GM12864 (cell line): ENCODE measurements at places on chromosomes 16 and 17.

DNA sequence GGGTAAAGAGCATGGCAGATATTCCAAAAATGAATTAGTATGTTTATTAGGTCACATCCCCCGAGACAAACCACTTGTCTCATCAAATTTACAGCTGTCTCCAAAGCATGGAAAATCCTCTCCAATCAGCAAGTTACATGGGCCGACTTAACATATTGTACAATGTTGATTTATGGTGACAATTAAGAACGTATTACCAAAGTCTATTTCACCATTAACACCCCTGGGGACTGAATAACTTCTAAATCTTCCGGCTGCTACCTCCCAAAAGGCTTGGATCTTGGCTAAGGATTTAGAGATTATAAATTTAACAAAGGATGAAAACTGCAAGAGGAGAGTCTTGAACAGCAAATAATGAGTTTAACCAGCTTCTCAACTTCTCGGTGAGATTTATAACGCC lies 311.9 kb downstream of the NPIPA8 start:
- DNase-seq, result no peak

DNA sequence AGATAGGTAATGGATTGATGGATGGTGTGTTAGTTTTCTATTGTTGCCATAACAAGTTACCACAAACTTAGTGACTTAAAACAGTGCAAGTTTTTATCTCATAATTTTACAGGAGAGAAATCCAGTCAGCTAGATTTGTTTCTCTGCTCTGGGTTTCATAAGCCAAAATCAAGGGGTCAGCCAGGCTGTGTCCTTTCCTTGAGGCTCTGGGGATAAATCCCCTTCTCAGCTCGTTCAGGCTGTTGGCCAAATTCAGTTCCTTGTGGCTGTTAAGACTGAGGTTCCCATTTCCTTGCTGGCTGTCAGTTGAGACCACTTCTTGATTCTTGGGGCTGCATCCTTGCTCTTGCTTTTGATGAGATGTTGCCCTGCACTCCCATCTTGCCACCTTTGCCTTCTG lies 204.9 kb upstream of the CDH13 start:
- no peak for DNase-seq

DNA sequence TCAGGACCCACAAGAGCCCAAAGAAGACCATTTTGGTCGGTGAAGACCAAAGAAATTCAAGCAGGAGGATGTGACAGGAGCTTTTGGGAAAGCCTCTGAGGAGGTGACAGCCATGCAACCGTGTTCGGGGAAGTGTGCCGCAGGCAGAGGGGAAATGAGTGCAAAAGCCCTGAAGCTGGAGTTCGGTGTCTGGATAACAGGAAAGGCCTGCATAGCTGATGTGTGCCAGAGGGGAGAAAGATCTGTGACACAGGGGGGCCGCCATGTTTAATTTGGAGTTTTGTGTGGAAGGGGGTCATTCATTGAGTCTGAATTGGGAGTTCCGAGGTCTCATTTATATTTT lies 870 bp upstream of the ZC3H7A start:
- DNase-seq, result no peak

- DNase-seq, result no peak
These were observed 347.2 kb downstream of the SOX9 start for GRCh38 chr17:72467841-72468653.

- DNase-seq, result no peak
These were observed 55.0 kb downstream of the PDPK1 start for GRCh38 chr16:2592786-2593185.

GRCh38 chr17:47281216-47281615 lies 27.6 kb downstream of the ITGB3 start:
- no peak for DNase-seq

DNA sequence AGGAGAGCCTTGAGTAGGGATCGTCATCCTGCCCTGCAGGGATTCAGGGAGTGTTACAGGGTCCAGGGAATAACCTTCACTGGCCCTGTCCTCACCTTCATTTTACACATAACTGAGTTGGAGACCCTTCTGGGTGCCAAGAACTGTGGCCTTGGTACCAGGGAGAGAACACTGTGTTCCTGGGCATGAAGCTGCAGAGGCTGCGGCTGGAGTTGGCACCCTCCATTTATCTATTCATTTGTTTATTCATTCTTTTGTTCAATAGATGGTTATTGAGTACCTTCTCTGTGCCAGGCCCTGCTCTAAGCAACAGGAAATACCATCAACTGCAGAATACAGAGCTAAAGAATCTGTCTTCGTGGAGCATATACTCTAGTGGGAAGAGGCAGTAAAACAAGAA lies 6.7 kb downstream of the ABCC3 start:
- DNase-seq, result no peak

DNA sequence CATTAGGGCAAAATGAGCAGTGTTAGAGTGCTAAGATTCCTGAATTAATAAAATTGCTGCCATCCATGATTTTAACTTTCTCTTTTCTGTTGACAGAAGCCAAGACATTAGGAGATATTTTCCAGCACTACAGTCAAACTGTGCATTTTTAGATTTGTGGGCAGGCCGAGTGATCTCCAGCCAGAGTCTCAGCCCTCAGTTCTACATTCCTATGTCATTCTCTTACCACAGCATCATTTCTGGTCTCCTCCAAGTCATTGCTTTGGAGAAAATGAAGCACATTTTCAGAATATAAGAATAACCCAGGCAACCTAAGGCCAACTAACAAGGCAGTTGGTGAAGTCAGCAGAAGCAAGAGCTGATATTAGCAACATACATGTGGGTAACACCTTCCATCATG lies 74.6 kb upstream of the NUDT7 start:
- no peak for DNase-seq

- DNase-seq, result no peak
These were observed 8.7 kb downstream of the PPP1R9B start for GRCh38 chr17:50141745-50142110.

GRCh38 chr17:4843321-4844000 lies 10.3 kb downstream of the MINK1 start:
- DNase-seq, result no peak

DNA sequence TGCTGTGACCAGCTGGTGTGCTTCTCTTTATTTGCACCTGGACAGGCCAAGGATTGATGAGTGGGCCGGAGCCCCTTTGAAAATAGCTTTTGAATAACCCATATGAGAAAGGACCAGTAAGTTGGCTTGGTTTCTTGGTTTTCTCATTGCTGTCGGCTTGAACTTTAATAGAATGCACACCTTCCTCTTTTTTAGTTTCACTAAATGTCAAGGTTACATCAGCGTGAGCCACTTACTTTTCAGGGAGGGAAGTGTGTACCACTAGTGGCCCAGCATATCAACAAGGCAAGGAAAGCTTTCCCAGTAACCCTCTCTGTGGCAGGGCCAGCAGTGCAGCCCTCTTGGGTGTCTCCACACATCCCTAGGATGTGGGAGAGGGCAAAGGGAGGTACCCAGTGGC lies 433.3 kb downstream of the CA10 start:
- no peak for DNase-seq

- no peak for DNase-seq
These were observed 10.3 kb downstream of the STARD3 start for GRCh38 chr17:39647256-39647655.

DNA sequence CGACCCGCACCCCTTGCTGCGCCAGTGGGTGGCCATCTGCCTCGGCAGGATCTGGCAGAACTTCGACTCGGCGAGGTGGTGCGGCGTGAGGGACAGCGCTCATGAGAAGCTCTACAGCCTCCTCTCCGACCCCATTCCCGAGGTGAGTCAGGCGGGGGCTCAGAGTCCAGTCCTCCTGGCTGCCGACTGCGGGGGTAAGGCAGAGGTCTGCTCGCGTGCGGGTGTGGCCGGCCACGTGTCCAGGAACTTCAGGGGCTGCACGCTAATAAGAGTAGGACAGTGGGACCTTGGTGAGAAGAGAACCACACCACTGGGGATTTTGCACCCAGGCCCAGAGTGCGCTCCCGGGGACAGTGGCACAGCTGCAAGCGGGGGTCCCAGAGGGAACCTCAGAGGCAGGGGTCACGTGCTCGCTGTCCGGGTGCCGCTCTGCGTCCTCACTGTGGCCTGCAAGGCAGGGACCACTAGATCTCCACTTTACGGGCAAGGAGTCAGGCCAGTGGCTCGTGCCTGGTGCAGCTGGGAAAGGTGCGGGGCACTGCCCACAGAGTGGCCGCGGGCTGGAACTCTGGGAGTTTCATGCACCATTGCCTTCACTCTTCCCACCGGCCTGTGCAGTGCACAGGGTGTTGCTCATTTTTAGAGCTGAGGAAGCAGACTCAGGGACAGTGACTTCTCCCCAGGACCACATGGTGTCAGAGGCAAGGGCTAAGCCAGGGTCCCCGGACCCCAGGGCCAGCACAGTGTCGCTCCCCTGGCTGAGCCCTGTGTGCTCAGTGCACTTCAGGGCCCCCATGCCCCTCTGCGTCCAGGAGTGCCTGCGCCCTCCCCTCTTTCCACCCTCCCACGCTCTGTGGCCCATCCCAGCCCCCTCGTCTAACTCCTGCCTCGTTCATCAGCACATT lies 107.6 kb upstream of the CHMP6 start:
- no peak for DNase-seq

DNA sequence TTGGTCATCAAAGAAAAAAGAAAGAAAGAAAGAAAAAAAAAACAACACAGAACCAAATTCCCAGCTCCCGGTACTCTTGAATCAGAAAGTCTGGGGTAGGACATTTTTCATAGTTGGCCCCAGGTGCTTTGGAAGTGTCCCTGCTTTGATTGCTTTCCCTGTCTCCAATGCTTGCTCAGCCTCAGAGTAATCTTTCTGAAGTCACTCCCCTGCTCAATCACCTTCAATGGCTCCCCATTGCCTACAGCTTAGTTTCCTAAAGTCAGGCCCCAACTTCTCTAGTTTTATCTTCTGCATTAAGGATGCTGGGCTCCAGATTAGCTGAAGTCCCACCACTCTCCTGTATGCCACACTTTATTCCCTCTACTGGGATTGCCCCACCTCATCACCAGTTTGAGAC lies 17.1 kb downstream of the CNGB1 start:
- no peak for DNase-seq

- DNase-seq, result no peak
These were observed 4.0 kb downstream of the SLC25A10 start for GRCh38 chr17:81715872-81716673.

DNA sequence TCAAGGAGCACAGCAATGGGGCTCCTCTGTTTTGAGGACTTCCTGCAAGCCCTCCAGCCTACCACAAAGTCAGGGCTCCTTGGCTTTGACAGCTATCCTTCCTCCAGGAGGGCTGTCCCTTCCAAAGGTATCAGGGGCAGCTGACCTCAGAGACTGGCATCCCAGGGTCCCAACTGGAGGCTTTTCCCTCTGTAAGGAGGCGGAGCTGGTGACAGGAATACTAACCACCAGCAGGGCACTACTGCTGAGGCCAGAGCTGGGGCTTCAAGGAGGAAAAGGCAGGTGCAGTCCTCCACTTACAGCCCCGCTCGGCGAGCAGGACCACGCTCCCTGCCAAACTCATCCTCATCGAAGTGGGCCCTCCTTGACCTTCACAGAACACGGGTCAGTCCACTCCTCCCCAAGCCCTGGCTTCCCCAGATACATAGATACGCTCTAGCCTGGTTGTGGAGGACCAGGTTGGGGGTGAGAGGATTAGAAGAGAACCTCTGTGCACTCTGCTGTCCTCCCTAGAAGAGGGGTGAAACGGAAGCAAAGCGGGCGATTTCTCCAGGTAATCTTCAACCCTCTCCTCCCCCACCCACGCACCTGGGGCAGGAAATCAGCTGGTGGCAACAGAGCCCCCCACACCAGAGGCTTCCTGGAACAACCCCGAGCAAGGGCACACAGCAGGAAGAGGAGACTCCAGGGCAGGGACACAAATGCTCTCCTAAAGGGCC lies 20.5 kb downstream of the ST3GAL2 start:
- no peak for DNase-seq

DNA sequence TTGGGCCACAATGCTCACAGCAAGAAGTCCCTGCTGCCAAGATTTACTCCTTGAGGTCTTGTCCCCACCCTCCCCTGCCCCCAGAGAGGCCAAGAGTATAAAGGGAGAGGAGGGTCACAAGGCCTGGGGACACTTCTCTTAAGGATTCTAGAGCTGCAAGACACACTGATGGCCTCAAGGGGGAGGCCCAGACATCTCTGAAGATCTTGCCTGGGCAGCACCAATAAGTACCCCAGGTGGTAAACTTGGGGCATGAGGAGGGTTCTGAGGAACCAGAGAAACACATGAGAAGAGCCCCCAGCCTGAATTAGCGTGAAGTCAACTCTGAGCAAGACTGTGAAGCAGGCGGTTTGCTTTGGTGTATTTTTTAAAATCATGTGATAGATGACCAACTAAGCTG lies 26.8 kb upstream of the MTMR4 start:
- no peak for DNase-seq

DNA sequence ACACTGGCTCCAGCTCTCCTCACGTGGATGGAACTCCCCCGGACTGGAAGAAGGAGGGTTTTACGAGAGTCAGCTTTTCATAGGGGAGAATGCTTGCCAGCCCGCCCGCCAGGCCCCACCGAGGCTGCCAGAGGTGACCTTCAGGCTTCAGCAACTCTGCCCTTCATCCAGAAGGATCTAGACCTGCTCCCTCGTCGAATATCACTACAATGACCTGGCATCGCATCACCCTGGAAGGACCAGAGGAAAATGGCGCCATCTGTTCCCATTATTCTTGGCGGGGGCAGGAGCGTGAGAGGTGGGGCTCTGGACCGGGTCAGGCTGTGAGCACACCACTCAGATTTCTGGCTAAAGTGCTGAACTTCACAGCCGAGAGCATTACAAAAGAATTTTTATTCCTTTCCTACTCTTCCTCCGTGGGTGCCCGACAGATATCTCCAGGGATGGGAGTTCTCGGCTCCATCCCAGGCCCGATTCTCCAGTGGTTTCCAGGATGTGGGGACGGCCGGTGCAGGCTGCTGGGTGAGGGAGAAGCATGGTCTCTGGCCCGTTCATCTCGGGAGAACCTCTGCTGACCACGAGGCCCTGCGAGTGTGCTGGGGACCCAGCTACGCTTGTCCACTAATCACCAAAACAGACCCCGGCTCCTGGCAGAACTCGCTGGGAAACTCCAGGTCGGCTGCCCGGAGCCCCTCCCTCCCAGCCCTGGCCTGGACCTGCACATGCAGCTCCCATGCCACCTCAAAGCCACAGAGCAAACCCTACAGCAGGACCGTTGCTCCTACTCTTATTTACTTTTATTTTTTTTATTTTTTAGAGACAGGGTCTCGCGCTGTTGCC lies 36.8 kb upstream of the ZNF469 start:
- DNase-seq, result no peak

DNA sequence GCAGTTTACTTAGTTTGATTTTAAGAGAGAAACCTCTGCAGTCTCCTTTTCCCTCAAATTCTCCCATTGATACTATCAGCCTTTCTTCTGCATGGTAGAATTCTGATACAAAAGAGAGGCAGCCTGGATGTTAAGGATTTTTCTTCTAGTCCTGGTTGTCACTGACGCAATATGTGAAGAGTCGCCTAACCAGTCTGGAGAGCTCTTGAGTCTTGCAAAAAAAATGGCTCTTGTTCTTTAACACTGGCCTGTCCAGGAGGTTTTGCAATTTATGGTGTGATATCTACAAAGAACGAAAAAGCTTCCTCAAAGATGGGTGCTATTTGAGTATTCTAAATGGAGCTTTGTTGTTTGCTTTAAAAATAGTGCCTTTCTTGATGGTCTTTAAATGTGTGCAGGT lies 28.9 kb downstream of the COX10 start:
- no peak for DNase-seq
